ENCODE measurements at places on chromosomes 5 and 9. TPM values are rescaled to one million over a fixed set of nuclear protein-coding genes. Genes with fewer than 3 reads are reported as not detected.

The COX7C gene
- polyA plus RNA-seq = 631 TPM

The PIK3R1 gene
- polyA plus RNA-seq = 85.1 TPM

The PRDM9 gene
- polyA plus RNA-seq = not detected

The SLC46A2 gene
- 0.12 TPM for polyA plus RNA-seq

Measured in naive thymus-derived CD4-positive, alpha-beta T cell (primary cell).